ENCODE measurements at places on chromosomes 11 and 22.

DNA sequence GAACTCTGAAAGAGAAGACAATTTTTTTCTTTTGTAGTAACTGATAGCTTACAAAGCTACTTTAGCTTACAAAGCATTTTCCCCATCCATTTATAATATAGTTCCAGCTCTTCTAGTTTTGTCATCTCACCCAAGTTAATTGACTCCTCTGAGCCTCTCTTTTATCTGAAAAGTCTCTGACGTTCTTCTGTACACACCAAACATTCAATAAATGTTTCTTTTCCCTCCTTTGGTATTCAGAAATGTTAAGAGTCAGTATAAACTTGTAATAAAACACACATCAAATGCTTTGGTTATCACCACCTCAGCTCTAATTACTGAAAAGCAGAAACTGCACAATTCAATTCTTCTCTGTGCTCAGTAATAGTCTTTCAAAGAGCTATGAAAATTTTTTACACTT is 5.9 kb downstream of the CCDC90B start:
- no peak for DNase-seq

DNA sequence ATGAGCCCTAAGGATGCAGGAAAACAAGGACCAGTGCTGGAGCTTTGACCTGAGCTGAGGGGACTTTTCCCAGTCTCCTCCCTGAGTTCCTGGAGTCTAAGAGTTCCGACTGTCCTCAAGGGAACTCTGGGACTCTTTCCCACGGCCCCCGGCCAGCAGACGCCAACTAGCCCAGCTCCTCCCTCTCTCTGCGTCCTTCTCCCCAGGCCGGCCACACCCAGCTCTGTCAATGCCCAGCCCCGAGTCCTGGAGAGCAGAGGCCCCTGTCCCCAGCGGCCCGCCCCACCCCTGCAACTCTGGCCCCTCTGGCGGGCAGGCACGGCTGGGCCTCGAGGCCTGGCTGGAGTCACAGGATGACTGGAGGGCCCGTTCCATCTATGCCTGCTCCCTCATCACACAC is 29.8 kb downstream of the NECTIN1 start:
- DNase-seq = no peak

DNA sequence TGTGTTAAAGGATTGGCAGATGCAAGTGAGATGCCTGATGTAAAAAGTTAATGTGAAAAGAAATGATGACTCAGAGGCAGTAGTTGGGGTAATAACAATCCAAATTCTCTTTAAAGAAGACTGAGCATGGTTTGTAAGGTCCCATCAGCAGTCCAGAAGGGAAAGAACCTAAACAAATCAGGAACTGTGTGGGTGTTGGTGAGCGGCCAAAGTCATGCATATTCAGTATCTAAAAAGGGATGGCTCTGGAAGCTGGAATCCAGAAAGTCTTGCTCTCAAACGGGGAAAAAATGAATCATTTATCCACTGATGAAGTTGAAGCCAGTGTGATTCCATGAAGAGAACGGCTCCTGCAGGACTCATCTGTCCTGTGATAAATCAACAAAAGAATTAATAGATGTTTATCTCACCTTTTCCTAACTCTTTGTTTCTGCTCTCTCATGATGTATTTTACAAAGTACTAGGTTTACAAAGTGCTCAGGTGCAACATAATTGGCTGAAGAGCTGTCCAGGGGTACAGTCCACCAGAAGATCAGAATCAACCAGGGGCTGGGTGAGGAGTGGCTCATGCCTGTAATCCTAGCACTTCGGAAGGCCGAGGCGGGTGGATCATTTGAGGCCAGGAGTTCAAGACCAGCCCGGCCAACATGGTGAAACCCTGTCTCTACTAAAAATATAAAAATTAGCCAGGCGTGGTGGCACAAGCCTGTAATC is 20.5 kb upstream of the SORL1-AS1 start:
- DNase-seq = peak; percentile 13

DNA sequence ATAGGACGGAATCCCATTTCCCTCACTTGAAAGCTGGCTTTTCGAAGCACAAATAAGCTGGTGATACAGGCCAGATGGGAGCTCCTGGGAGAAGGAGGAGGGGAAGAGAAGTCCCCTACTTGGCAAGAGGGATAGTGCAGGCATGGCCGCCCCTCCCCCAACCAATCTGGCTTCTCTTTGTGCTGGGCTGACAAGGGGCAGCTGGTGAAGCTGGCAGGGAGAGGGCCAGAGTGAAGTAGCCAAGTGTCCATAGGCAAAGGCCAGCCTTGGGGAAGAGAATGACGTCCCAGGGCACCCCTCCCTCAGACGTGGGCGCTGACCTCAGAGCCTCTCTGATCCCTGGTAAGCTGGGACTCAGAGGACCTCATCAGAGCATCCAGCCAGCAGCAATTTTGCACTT is 78.7 kb upstream of the GRAMD1B start:
- DNase-seq = no peak

DNA sequence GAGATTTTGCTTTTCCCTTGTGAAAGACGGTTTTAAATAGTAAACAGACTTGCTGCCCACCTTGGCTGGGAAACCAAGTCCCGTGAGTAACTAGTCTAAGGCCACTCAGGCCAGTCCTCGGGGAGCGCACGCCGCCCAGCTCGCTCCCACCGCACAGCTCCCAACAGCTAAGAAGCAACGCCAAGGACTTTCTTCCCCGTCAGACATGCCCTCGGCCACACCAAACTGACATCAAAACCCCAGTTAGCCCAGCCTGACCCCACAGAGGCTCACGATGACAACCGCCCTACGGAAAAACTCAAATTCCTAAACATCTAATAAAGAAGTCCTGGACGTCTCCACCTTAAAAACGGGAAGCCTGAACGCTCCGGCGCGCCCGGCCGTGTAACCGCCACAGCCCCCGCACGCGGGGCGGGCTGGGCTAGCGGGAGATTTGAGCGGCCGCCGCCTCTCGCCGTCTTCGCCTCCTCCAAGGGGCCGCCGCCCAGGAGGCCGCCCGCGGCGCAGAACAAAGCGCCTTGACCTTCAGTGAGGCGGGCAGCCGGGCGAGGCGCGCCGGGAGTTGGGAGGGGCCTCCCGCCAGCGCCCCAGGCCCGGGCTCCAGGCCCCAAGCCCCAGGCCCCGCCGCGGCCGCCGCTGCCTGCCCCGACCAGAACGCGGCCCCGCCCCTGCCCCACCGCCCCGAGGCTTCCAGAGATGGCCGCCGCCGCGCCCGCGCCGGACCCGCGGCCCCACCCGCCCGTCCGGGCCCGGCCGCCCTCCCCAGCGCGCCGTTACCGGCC is 486 bp downstream of the NAP1L4 start:
- DNase-seq = no peak

DNA sequence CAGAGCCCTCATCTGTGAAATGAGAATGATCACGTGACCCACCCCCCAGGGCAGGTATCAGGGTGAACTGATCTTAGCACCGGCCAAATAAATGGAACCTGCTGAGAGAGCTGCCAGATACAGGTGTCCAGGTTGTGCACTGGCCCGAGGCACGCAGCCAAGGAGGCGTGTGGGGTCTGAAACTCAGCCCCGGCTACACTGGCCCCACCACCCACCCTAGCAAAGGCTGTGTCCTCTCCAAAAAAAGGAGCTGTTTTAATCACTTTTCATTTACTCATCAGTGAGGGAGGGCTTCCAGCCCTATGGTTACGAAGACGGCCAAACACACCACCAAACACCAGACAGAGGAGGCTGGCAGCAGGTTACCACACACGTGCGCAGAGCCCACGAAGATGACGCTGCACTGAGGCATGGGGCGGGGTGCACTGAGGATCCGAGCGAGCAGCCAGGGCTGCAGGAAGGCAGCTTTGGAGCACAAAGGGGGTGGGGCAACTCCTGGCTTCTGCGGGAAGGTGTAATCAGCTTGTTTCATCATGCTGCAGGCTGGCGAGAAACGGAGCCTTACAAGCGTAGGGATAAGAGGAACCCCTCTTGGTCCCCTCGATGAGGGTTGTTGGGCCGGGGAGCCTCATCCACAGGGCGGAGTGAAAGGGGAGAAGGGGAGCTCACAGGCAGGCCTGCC is 19.5 kb upstream of the SLC22A12 start:
- DNase-seq = no peak

GRCh38 chr11:128684549-128685401 is 9.1 kb upstream of the FLI1 start:
- DNase-seq = no peak

DNA sequence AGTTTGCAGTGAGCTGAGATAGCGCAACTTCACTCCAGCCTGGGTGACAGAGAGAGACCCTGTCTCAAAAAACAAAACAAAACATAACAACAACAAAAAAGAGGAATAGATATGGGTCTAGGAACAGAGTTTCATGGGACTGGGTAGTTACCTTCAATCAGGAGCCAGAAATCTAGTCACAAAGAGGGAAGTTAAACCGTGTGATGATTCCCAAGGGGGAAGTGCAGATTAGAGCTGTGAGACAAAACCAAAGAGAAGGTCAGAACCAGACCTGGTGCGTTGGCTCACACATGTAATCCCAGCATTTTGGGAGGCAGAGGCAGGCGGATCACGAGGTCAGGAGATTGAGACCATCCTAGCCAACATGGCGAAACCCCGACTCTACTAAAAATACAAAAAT is 42.1 kb upstream of the LARGE1 start:
- no peak for DNase-seq

DNA sequence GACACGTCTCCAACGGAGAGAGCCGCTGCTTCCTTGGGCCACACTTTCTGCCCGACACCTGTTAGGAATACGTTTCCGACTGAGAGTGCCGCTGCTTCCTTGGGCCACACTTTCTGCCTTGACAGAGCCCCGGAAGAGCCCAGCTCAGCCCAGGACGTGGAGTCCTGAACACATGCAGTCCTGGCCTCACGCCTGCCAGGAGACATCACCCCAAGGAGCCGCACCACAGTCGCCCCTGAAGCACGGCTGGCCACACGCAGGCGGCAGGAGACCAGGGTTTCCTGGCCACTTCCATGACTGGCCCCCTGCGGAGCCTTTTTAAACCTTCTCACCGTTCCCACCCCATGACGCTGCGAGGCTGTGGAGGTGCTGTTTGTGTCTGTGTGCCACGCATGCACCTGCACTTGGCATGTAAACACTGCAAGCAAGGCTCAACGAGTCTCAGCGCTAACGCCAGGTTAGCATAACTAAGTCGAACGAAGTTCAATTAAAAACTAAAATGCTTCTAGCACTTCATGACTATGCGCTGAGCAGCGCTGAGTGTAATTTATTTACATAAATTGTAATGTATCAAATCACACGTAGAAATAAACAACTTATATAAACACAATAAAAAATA is 8.8 kb downstream of the TOLLIP start:
- no peak for DNase-seq

GRCh38 chr11:21546703-21547102 is 646.2 kb upstream of the ANO5 start:
- no peak for DNase-seq

DNA sequence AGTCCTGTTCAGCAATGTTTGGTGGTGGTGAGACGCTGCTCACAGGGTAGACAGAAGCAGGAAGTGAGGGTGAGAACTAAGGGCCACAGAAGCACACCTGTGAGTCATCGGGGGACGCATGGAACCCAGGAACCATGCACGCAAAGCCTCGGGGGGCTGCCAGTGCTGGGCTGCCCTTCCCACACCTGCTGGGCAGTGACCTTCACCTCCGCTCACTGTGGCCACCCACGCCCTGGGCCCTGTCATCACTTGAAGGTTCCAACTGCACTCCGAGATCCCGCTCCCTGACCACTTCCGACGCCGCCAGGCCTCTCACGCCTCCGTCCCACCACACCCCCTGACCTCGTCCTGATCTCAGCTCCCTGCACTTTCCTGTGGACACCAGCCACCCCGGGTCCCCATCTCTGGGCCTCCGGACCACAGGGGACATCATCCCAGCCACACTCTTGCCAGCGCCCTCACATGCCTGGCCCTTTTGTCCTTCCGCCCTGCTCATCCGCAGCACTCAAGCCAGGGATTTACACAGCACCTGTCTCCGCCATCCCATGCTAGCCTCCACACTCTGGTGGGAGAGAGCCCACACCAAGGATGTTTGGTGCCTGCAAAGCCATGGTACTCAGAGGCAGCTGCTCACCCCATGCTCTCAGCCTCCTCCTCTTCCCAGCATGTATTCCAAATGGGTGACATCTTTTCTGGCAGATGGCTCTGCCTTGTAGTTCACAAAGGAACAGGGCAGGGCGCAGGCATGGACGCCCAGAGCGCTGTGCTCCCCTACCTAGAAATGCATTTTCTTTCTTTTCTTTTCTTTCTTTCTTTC is 23.1 kb upstream of the ATXN10 start:
- no peak for DNase-seq

- DNase-seq = no peak
Measured at GRCh38 chr11:110027627-110028371, 65.4 kb upstream of the ZC3H12C start.

Data from AG09309 (cell line).